Esophagus squamous epithelium (tissue), 5 donors: ENCODE measurements at places on chromosomes 2 and 18. TPM values are rescaled to one million over a fixed set of nuclear protein-coding genes. Genes with fewer than 3 reads are reported as not detected.

EFEMP1 gene
- 20.8 TPM for total RNA-seq

YES1 gene
- 143 TPM for total RNA-seq

SYT4 gene
- total RNA-seq, result not detected

LAMA1 gene
- total RNA-seq, result 2.7 TPM

C2orf72 gene
- total RNA-seq, result 0.21 TPM

KIF5C gene
- 0.41 TPM for total RNA-seq

SAG gene
- total RNA-seq, result not detected

IL36G gene
- 7.7 TPM for total RNA-seq
